Umbilical cord (tissue), 2 donors: ENCODE measurements at places on chromosomes 4 and X. TPM values are rescaled to one million over a fixed set of nuclear protein-coding genes. Genes with fewer than 3 reads are reported as not detected.

The REST gene
- total RNA-seq = 32.0 TPM

The PNCK gene
- total RNA-seq = 24.1 TPM

The PROM1 gene
- total RNA-seq = 4.1 TPM

The PCDH7 gene
- total RNA-seq = 96.1 TPM

The DCAF8L2 gene
- total RNA-seq = 0.24 TPM

The NAA15 gene
- total RNA-seq = 20.5 TPM

The TLL1 gene
- 2.6 TPM for total RNA-seq

The STATH gene
- total RNA-seq = 5.8 TPM

The TMEM31 gene
- total RNA-seq = not detected

The SLC49A3 gene
- total RNA-seq = 3.6 TPM

The ARHGAP4 gene
- total RNA-seq = 49.4 TPM

The SPANXN4 gene
- total RNA-seq = not detected

The SPOCK3 gene
- 8.7 TPM for total RNA-seq

The TACC3 gene
- total RNA-seq = 12.0 TPM

The HS6ST2 gene
- 23.4 TPM for total RNA-seq

The TLR2 gene
- total RNA-seq = 16.4 TPM

The RAB39B gene
- 7.7 TPM for total RNA-seq

The NHSL2 gene
- total RNA-seq = 25.3 TPM

The DCLK2 gene
- total RNA-seq = 8.9 TPM

The NLGN3 gene
- total RNA-seq = 6.7 TPM

The CLCN4 gene
- 6.3 TPM for total RNA-seq

The SOX3 gene
- total RNA-seq = not detected

The GYPA gene
- total RNA-seq = 30.1 TPM

The PTPN13 gene
- total RNA-seq = 37.8 TPM

The RAB40A gene
- 11.3 TPM for total RNA-seq

The MAP3K15 gene
- not detected for total RNA-seq

The DMP1 gene
- 2.2 TPM for total RNA-seq

The ALAS2 gene
- 160 TPM for total RNA-seq

The PCSK1N gene
- not detected for total RNA-seq

The TKTL1 gene
- total RNA-seq = 22.4 TPM

The GPRIN3 gene
- 6.3 TPM for total RNA-seq

The FGFBP1 gene
- 10.6 TPM for total RNA-seq

The MTNR1A gene
- not detected for total RNA-seq

The ODAPH gene
- total RNA-seq = 3.1 TPM

The MEPE gene
- 10.8 TPM for total RNA-seq

The CSN2 gene
- not detected for total RNA-seq

The IL21 gene
- 3.6 TPM for total RNA-seq

The EPGN gene
- total RNA-seq = 7.0 TPM

The NUDT11 gene
- total RNA-seq = 4.3 TPM

The HELQ gene
- 3.4 TPM for total RNA-seq

The PNMA6F gene
- not detected for total RNA-seq

The BMP3 gene
- 3.1 TPM for total RNA-seq

The DCAF4L1 gene
- 1.7 TPM for total RNA-seq

The TMEM128 gene
- total RNA-seq = 19.0 TPM

The GLUD2 gene
- total RNA-seq = 1.2 TPM

The CCKAR gene
- total RNA-seq = not detected

The CACNA1F gene
- total RNA-seq = not detected

The IQSEC2 gene
- total RNA-seq = 3.1 TPM

The MTMR8 gene
- total RNA-seq = 2.6 TPM

The UNC5C gene
- 4.6 TPM for total RNA-seq

The PALLD gene
- total RNA-seq = 441 TPM

The IL1RAPL1 gene
- total RNA-seq = 0.24 TPM

The CFAP47 gene
- 0.96 TPM for total RNA-seq

The ARHGAP36 gene
- not detected for total RNA-seq
